Naive thymus-derived CD8-positive, alpha-beta T cell (primary cell): ENCODE measurements at places on chromosomes 3 and 15. TPM values are rescaled to one million over a fixed set of nuclear protein-coding genes. Genes with fewer than 3 reads are reported as not detected.

GRCh38 chr15:44584162-44584749 is 47.3 kb downstream of the EIF3J start:
- peak; percentile 43 for DNase-seq

Gene LNP1
- 0.40 TPM for polyA plus RNA-seq

Gene CERS3
- polyA plus RNA-seq: 0.20 TPM

- no peak for DNase-seq
Measured at GRCh38 chr3:37736624-37737023, 125.1 kb upstream of the CTDSPL start.

DNA sequence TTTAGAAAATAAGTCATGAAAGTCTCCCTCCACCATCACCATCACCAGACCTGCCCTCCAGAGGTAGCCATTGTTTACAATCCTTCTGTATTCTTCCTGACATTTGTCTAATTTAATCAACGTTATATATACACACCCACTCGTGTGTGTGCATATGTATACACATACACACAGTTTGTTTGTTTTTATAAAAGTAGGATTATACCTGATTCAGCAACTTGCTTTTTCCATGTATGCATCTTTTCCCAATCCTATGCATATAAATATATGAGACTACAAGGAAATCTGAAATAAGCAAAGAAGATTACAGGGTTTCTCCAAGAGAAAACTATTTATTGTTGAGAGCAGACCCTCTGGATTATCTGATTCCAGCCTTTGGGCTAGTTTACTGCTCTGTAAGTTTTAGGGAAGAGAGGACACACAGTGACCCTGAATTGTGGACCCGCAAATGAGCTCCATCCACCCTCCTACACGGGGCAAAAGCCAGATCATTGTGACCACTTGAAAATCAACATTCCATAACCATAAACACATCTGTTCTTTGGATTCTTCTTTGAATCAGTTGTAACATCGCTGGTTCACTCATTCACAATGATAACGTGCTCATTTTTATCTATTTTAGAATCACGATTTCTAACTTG is 104.3 kb downstream of the CPN2 start:
- DNase-seq: no peak

DNA sequence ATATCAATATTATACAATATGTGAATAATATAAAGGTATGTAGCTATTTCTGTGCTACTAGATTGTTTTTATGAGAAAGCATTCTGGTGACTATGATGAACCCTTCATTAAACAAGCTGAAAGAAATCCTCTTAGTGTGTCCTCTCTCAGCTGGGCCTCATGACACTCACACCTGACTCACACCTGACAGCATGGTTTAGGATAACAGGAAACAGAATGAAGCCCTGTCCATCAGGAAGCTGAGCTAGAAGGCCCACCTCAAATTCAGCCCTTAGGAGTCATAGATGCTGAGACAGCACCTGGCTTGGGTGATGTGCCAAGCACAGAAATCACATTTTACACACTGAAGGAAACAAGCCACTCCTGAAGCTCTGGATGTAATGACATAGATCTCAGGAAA is 30.8 kb downstream of the CHCHD4 start:
- no peak for DNase-seq

Gene IGSF10
- not detected for polyA plus RNA-seq
